ENCODE measurements at places on chromosomes 1 and 21.

DNA sequence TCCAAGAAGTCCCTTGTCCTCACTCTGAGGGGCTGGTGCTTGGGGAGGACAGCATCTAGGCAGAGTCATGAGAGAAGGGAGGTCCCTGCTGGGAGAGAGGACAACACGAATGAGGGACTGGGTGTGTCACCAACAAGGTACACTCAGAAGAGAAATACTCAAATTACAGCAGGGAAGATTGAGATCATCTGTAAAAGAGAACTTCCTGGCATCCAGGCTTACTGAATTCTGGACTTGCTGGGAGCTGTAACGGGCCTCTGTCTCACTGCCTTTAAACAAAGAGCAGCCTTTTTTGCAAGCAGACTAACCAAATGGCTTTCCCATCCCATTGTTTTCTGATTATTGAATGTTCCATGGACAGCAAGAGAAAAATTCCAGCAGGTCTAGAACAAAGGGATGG is 195.7 kb upstream of the RAB4A start:
- no peak for DNase-seq

DNA sequence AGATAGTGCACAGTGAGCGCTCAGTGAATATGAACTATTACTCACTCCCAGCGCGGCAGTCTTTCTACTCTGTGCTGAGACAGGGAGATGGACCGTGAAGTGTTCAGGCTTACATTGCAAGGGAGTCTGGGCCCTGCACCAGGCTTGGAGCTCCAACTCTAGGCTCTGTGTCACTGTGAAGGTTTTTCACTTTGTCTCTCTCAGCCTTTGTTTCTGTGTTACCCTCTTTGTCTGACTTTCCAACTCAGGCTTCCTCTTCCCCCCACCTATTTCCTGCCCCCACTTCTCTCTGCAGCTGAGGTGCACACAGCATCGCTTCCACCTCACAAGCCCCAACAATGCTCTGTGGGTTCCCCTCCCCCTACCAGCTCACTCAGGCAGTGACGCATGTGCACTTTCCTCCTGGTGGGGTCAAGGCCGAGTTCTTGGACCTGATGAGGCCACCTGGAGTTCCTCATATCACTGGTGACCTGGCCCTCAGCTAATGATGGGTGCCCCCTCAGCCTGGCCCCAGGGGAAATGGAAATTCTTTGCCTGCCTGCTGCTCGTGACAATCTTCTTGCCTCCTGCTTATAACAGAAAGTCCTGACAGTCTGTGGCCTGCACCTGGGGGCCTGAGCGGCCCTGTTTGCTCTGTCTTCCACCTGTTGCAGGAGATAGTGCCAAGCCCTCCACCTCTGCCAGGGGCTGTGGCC is 1.1 kb upstream of the LCK start:
- peak; percentile 59 for DNase-seq

DNA sequence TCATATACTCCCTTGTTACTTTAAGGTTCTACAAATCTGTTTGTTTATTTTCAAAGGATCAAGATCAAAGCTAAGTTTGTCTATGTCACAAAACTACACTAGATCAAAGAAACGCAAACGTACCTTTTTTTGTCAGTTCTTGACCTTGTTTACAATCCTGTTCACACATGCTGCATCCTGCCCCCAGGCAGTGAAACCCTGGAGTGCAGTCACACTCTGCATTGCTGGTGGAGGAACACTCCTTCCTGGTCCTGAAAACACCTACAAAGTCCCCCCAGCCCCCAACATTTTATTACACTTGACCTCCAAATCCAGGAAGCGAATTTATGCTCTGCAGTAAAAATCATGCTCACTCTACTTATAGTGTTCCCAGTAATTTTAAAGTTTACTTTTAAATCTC is 2.6 kb downstream of the TNFRSF9 start:
- DNase-seq, result no peak

DNA sequence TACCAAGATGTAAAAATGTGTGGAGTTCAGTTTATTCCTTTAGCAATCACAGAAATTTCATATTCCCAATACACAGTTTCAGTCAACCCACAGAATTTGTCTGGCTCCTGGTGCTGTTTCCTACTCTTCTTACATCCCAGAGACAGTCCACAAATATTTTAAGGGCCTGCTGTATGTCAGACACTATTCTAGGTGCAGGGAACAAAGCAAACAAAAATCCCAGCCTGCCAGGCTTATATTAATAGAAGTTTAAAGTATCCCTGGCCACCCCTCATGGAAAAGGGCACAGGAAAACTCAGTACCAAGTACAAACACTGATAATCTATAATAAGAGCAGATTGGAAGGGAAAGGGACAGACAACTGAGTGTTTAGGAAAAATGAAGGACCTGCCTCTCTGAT is 194.8 kb downstream of the ZP4 start:
- no peak for DNase-seq

DNA sequence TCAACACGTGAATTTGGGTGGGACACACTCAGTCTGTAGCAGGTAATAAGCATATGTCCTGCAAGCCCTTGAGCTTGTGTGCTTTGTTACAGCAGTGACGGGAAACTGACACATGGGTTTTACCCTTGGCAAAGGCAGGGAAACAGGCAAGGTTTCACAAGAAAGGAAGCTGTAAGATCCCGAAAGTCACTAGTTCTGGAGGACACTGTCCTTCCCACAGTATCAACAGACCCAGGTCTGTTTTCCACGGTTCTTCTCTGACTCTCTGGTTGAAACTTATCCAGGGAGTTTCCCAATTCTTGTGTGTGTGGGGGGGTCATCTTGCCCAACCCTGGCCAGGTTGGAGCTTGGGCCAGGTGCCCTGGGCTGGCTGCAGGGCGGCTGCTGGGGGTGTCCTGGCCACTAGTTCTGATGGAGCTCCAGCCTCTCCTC is 29.3 kb upstream of the ZBTB21 start:
- no peak for DNase-seq

DNA sequence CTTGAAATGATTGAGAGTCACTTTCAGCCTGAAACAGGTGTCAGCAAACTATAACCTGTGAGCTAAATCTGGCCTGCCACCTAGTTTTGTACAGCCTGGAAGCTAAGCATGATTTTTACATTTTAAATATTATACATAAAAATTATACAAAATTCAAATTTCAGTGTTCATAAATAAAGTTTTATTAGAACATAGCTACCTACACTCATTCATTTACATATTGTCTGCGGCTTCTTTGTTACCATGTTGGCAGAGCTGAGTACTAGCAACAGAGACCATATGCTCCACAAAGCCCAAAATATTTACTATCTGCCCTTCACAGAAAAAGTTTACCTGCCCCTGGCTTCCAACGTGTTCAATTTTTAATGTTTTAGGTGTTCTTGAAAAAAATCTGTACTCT is 8.0 kb upstream of the C1orf162 start:
- no peak for DNase-seq

- DNase-seq, result no peak
Measured at GRCh38 chr1:199305053-199305452, 666.2 kb downstream of the PTPRC start.

DNA sequence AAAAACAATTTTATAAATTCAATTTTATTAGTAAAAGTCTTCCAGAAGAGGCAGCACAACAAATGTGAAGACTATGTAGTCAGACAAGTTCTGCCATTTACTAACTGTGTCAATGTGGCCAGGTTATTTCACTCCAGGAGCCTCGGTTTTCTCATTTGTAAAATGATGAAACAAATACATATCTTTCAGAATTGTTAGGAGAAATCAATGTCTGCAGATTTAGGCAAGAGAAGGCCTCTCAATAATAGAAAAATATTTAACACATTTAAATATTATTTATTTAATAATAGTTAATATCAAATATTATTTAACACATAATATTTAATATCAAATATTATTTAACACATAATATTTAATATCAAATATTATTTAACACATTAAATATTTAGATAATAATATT is 75.6 kb upstream of the PTGFR start:
- DNase-seq, result no peak

DNA sequence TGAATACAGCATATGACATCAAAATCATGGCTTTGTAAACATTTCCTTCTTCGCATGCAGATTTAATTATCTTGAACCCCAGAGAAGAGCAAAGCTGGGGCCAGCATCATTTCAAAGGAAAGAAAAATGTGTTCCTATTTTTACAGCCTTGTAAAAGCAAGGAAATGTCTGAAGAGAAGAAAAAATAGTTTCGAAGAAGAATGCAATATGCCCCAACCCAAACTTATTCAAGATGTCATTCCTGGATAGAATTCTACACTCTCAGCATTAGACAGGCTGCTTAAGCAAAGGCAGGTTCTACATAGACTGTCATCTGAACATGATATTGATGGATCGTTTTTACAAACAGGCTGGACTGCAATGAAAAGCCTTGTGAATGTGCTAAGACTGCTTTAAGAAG is 900.8 kb downstream of the TTLL7 start:
- DNase-seq, result no peak

GRCh38 chr1:110069404-110070281 is 829 bp downstream of the ALX3 start:
- DNase-seq, result no peak

All from stimulated activated CD4-positive, alpha-beta T cell treated with anti-CD3 and anti-CD28 coated beads, Interleukin-12 subunit alpha, Interleukin-12 subunit beta, amount 100 ng/mL, for 48 hours (primary cell).